Stimulated activated naive CD8-positive, alpha-beta T cell treated with anti-CD3 and anti-CD28 coated beads, Interleukin-15, Interleukin-2, amounts not matched to agents 100 U/mL and 50 U/mL, for 24 hours (primary cell): ENCODE measurements at places on chromosomes 6 and 20.

GRCh38 chr6:52352239-52353018 lies 9.5 kb upstream of the PAQR8 start:
- DNase-seq = no peak

DNA sequence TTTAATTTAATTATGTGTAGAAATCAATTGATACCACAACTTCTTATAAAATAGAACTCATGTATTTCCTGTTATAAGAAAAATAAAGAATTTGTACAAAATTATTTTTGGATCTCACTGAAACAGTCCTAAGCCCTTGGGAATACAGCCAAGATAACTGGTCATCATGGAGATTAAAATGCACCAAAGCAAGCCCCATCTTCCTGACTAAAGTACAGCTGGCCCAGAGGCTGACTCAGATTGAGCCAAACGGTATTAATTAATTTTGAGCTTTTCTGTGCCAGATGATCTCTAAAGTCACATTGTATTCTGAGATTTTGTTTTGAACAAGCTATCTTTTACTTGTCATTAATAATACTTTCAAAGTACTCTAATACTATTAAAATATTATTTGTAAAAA lies 978.5 kb downstream of the TBC1D32 start:
- DNase-seq = no peak

DNA sequence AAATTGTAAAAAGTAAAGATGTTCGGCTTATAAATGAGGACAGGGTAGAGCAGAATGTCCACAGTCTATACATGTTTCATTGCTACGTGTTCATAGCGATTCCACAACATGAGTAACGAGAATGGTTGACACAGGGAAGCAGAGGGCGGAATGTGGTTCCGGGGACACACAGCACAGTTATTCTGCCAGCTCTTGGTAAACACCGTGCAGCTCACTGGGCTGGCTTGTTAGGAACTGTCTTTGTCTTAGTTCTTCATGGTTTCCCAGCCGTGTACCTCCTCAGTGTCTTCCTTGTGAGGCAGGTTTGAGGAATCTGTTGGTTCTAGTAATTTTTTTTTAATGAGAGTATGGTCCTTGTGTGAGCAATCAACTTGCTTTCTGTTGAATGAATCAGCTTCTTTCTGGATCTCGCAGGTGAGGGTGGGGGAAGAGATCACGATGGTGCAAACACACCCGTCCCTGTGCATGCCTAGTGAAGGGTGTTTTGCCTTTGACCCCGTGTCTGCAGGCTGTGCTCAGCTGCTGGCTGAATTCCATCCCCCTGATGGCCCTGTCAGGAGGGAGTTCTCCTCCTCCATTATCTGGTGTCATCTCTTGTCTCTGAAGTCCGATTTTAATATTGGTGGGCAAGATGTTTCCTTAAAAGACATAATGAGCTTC lies 168.2 kb downstream of the SMOC2 start:
- no peak for DNase-seq

- no peak for DNase-seq
Measured at GRCh38 chr6:100493206-100493888, 28.6 kb upstream of the SIM1 start.

- DNase-seq = no peak
Measured at GRCh38 chr6:129501740-129502660, 208.0 kb downstream of the ARHGAP18 start.

GRCh38 chr20:3011752-3012151 lies 31.7 kb upstream of the GNRH2 start:
- peak; percentile 9 for DNase-seq

- no peak for DNase-seq
Measured at GRCh38 chr6:138528137-138528536, 28.8 kb upstream of the NHSL1 start.

GRCh38 chr6:149852180-149852579 lies 12.0 kb downstream of the LRP11 start:
- DNase-seq = no peak

GRCh38 chr6:100627911-100628758 lies 163.4 kb upstream of the SIM1 start:
- DNase-seq = no peak

DNA sequence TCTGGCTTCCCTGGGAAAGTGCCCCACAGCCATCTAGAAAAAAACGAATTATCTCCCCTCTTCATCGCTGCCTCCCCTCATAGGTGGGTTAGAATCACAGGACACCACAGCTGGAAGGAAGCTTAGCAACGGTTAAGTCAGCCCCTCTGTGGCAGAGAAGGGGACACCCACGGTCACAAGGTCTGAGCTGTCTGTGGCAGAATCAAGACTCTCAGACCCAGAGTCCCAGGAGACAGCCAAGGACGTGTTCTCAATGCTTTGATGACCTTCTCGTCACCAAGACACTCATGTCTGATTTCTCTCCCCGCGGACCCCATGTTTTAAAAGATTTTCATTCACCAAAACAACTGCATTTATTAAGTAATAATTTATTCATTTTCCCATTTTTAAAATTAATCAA lies 221.5 kb downstream of the NRN1 start:
- no peak for DNase-seq

- no peak for DNase-seq
Measured at GRCh38 chr6:154615483-154616025, 105.1 kb upstream of the CNKSR3 start.

- peak; percentile 5 for DNase-seq
Measured at GRCh38 chr6:140485740-140486449, 1111.4 kb upstream of the CITED2 start.

DNA sequence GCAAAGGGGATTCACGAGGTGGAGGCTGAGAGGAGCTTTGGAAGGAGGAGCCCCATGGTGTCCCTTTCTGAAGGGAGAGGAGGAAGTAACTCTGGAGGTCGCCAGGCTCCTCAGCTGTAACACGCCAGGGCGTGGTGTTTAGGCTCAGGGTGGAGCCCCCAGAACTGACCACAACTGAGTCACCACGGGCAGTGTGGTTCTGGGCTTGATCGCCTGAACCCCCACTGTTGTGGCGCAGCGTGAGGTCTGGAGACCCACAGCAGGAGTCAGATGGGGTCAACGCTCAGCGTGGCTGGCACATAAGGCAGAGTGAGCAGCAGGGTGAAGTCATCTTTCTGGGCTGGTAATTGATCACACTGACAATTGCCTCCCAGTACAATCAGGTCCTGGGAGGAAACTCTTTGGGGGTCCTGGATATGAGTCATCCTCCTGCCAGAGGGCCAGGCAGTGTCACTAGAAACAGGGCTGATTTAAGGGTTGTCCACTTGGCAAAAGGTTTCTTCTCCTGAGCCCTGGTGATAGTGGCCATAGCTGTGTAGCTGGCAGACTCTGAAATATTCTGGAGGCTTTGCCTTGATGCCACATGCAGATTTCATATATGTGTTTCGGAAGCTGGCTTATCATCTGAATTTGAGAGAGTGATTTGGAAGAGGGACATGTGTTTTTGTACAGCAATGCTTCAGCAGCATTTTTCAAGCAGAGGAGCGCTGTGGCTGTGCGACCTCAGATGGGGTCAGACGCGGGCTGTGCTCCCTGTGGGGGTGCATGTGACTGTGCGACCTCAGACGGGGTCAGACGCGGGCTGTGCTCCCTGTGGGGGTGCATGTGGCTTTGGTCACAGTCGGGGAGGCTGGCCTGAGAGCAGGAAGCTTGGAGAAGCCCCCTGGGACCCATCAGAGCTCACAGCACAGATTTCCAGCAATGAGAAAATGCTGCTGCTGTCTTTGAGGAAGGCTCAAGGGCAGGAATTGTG lies 50.0 kb downstream of the SYNJ2 start:
- peak; percentile 79 for DNase-seq

- DNase-seq = no peak
Measured at GRCh38 chr6:12064131-12064530, 52.0 kb downstream of the HIVEP1 start.

DNA sequence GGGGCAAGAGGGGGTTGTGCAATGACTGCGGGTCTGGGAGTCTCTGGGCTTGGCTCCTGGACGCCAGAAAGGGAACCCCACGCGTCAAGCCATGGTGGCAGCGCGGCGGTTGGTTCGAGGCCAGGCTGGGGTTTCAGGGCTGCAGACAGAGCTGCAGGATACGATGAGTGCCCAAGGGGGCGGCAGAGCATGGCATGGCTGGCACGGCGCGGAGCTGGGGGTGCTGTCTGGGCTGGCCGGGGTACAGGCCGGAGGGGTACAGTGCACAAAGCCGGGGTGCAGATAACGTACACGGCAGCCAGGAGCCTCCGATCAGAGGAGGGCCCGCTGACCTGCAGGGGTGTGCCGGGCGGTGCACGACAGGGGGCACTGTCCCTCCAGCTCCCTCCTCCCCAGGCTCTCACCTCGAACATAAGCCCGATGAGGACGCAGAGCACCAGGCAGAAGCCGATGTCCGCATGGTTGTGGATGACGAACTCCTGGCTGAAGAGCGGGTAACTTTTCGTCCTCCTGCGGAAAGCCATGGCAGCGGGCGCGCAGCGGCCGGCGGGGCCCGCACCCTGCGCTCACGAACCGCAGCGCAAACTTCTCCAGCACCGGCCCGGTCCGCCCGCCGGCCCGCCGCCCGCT lies 353 bp downstream of the TRAM2 start:
- peak; percentile 73 for DNase-seq

DNA sequence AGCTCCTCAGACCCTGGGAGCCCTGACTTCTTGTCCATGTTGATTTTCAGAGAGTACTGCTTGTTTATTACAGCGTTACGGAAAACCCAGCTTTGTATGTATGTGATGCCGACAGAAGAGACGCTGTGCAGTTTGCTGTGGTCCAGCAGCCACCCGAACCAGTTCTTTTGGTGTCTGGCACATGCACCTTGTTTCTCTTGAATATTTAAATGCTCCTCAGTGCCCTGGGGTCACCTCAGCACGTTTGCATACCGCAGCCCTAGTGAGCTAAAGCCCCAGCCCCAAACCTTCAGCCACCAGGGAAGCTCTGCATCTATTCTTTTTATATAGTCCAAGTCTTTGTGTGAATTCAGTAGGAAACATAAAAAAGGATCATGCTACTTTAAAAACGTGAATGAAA lies 39.9 kb downstream of the AFDN start:
- DNase-seq = no peak

GRCh38 chr20:39909447-39909846 lies 779.6 kb downstream of the MAFB start:
- DNase-seq = no peak

DNA sequence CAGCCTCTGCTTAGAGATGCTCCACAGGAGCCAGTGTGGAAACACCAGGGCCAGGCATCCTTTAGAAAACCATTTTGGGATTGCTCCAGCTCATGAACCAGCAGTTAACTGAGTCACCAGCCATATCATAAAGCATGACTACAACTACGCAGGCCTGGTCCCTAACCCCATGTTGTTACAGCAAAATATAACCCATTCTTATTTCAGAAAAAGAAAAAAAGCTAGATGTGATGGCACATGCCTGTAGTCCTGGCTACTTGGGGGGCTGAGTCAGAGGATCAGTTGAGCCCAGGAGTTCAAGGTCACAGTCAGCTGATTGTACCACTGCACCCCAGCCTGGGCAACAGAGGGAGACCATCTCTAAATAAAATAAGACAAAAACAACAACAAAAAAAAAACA lies 36.8 kb downstream of the C6orf15 start:
- no peak for DNase-seq

DNA sequence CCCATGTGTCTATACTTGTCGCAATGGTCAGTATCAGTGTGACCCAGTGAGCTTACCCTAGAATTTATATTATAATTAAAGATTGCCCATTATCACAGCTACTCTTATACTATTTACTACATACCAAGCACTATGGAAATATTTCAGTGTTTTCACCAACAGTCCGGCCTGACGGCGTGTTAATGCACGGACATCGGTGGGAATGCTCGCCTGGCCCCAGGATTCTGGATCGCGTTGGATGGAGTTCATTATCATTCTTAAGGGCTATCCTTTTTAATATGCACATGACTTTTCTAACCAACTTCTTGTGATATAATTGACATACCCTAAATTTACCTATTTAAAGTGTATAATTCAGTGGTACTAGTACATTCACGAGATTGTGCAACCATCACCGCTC lies 51.8 kb upstream of the AFDN start:
- no peak for DNase-seq

- DNase-seq = no peak
Measured at GRCh38 chr6:112466373-112467151, 119.4 kb downstream of the RFPL4B start.

- no peak for DNase-seq
Measured at GRCh38 chr6:169326067-169326799, 72.6 kb upstream of the THBS2 start.

DNA sequence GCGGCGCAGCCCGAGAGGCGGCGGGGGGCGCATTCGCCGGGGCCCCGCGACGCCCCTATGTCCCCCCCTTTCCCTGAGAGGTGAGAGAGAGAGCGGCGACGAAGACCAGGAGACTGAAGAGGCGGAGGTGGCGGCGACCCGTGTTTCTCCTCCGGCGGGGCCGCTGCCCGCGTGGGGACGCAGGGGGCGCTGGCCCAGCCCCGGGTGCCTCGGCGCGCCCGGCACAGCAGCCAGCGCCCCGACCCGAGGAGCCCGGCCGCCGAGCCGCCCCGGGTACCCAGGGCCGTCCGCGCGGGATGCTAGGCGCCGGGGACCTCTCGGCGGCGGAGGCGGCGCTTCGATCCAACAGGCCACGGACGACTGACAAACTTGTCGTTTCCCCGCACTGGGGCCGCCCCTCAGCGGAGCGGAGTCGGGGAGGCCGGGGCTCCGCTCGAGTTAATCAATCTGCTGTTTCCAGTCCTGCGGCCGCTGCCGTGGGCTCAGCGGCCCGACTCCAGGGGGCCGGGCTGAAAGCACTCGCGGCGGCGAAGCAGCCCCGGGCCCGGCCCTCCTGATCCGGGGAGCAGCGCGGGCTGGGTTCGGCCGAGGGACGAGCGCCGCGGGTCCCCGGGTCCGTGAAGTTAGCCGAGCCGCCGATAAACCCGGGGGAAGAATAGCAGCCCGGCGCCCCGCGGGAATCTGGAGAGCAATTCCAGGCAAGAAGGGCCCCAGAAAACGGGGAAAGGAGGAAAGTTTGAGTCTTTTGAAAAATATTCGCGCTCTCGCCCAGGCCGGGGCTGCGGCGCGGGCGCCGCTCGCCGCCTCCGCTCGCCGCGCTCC lies 631 bp downstream of the MDGA1 start:
- peak; percentile 50 for DNase-seq

DNA sequence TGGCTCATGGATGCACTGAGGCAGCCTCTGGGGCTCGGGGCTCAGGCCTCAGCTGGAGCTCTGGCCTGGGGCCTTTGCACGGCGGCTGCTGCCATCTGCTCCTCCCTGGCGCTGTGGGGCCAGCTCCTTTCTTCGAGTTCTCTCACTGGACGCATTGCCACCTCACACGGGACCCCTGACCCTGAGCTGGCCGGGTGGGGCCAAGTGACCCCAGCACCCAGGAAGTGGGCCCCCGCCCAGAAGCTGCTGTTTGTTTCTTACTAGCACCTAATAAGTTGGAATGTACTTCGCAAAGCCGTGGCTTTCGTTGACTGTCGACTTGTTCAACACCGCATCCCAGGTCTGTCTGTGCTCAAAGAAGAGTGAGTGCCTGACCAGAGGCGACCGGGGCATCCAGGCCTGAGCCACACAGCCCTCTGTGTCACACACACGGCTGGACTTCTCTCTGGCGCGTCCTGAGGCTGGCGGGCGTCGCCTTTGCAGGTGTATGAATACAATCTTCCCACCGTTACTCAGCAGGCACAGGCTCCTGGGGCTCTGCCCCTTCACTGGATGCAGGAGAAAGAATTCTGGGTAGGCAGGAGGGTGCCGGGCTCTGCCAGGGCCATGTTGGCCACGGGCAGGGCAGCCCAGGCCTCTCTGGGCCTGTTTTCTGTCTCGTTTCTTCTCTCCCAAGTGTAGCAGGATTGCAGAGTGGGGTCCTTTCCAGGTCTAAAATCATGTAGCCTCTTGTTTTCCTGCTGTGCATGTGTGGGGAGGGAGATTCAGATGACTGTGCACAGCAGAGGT lies 112.9 kb downstream of the DLL1 start:
- DNase-seq = no peak

GRCh38 chr20:36574366-36575135 lies 1.2 kb downstream of the TGIF2 start:
- DNase-seq = peak; percentile 65

GRCh38 chr20:7347409-7347808 lies 579.9 kb downstream of the BMP2 start:
- no peak for DNase-seq
